ENCODE measurements at places on chromosomes 3 and 15. TPM values are rescaled to one million over a fixed set of nuclear protein-coding genes. Genes with fewer than 3 reads are reported as not detected.

The CDHR4 gene
- total RNA-seq, result 0.19 TPM

The ZNF774 gene
- 2.7 TPM for total RNA-seq

The CACNA2D2 gene
- not detected for total RNA-seq

GRCh38 chr3:14775011-14775410, 43.8 kb upstream of the FGD5 start:
- DNase-seq, result no peak

- DNase-seq, result no peak
These were observed 461.7 kb downstream of the NR2F2 start for GRCh38 chr15:96792216-96792615.

DNA sequence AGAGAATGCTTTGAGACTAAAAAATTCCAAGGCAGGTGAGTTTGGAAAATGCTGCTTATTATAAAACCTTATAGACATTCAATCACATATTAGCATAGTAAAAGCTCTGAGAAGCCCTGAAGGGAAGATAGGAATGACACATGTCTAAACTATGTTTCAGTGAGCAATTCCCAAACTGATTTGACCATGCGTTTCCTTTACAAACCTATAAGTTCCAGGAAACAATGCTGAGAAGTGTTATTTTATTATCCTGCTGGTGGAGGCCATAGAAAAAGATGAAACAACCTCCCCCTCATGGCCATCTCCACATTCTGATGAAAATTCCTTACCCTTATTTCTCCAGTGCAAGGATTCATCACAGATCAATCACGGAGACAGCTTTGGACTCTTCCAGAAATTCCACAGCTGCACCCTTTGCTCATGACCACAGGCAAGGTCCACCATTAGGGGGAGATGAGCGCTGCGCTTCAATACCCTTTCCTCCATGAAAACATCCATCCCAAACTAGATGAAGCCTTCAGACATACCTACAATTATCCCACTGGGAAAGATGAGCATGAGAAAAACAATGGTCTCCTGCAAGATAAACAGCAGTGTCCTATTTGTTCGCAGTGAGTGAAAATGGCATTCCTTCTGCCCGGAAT, 372.1 kb downstream of the MAGI1 start:
- DNase-seq, result peak; percentile 34

DNA sequence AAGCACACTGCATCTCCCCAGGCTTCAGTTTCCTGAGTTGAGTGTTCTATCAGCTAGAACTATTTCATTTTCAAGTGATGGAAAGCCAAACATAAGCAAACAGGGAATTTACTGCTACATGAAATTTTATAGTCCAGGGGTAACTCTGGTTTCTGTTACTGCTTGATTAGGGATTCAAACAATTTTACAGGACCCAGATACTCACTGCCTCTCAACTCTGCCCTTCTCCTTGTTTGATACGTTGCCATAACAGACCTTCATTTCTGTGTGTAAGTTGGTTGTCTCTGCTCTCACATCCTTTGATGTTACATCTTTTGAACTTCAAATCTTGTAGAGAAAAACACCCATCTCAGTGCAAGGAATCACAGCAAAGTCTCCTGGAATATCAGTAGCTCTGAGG, 572.7 kb downstream of the UNC13C start:
- no peak for DNase-seq

- DNase-seq, result peak; percentile 73
These were observed at the start of gene SNX33 for GRCh38 chr15:75647370-75648155. Gene SNX33 (plus strand): TSS chr15:75647912. CDS start chr15:75649103, 1,191 bp downstream.

- peak; percentile 96 for DNase-seq
These were observed 74.6 kb downstream of the PRICKLE2 start for GRCh38 chr3:64150623-64151207.

GRCh38 chr15:70578196-70578595, 185.2 kb downstream of the UACA start:
- DNase-seq, result no peak

DNA sequence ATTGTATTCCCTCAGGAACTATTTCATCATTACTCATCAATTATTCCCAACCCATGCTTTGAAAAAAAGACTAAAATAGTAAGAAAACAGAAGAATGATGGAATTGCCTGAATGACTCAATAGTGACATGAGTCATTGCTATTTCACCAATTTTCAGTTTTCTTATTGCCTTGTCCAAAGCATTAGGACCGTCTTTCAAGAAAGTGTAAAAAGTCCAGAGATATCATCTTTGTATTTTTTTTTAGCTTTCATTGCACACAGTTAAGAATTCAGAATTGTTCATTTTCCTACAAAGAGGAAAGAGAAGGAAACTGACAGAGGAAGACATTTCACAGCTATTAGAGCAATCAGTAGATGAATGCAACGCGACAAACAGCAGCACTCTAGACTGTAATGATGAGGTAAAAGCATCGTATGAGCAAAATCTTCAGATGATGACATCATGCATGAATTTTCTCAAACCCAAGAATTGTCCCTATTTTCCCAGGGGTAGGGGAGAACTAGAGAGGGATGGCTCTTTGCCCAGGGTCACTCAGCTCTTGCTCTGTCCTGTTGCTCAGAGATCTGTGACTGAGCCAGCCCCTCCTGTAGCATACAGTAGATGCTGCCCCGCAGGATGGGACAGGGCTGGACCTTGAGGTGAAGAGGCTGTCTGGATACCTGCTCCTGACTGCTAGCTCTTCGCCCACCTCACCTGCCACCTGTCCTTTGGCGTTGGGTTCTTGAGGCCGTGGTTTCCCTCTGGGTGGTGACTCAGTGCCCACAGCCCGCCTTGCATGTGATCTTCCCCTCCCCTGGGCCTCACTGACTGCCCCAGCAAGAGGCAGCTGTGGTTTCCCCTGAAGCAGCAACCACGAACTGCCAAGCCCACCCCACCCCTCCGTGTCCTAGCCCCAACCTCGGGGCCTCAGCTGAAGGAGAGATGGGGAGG, 84.8 kb downstream of the PPCDC start:
- peak; percentile 90 for DNase-seq

All from HFFc6 (cell line).